HCT116 (cell line): ENCODE measurements at places on chromosomes 13 and 19.

GRCh38 chr13:108915634-108916512 is 286.5 kb downstream of the MYO16 start:
- peaks cover 41% of the 10 kb centered on the region for H3K4me1 ChIP-seq
- H3K4me3 ChIP-seq, result no peak overlapping the region
- no peaks in the 10 kb centered on the region for H3K36me3 ChIP-seq
- peak; percentile 91 for DNase-seq
- no peaks in the 10 kb centered on the region for H3K27me3 ChIP-seq

- peaks cover 20% of the 10 kb centered on the region for H3K4me1 ChIP-seq
- no peak for DNase-seq
- H3K27me3 ChIP-seq, result no peaks in the 10 kb centered on the region
- H3K36me3 ChIP-seq, result no peaks in the 10 kb centered on the region
These were observed 1.4 kb downstream of the MYCBP2 start for GRCh38 chr13:77325371-77325980.

- no peaks in the 10 kb centered on the region for H3K27me3 ChIP-seq
- DNase-seq, result no peak
- H3K4me3 ChIP-seq, result no peak overlapping the region
- H3K4me1 ChIP-seq, result no peaks in the 10 kb centered on the region
These were observed 88.8 kb upstream of the GJB6 start for GRCh38 chr13:20320885-20321284.

- no peak for DNase-seq
- H3K36me3 ChIP-seq, result no peaks in the 10 kb centered on the region
- H3K27me3 ChIP-seq, result no peaks in the 10 kb centered on the region
These were observed 61.1 kb downstream of the GSX1 start for GRCh38 chr13:27853335-27853734.

GRCh38 chr19:12578641-12579040 is 27.4 kb upstream of the ZNF564 start:
- no peak overlapping the region for H3K27ac ChIP-seq
- no peaks in the 10 kb centered on the region for H3K27me3 ChIP-seq
- DNase-seq, result no peak
- no peak overlapping the region for H3K4me3 ChIP-seq
